Stimulated activated CD8-positive, alpha-beta memory T cell treated with anti-CD3 and anti-CD28 coated beads, Interleukin-7, amount 100 ng/mL, for 48 hours (primary cell): ENCODE measurements at places on chromosomes 7 and 10.
A peak's percentile ranks its signal among the peaks of the same experiment; 100 is the strongest.

- no peak for DNase-seq
Observed at GRCh38 chr7:101400751-101401150, 38.1 kb downstream of the COL26A1 start.

DNA sequence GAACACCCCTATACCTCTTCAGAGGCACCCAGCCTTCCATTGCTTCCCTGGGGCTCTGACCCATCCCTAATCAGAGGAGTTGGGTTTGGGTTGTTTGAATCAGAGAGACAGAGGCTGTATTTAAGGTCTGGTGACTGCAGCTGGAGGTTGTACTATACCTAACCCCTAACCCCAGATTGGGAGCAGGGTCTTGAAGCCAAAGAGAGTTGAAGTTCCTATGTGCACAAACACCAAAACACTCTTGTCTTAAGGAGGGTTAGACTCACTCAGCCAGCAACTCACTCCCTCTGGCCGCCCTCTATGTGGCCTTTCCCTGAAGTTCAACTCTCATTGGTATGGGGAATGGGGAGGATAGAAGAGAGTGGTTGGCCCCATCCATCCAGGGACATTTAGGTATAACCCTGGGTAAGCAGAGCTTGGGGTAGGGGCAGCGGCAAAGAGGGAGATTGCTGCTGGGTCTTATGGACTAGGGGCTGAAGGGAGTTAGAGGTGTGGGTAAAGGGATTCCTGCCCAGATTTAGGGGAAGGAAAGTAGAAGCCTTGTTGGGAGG lies 80.0 kb downstream of the PAX2 start:
- DNase-seq, result no peak

GRCh38 chr10:128739930-128740329 lies 613.7 kb upstream of the MKI67 start:
- DNase-seq, result no peak

DNA sequence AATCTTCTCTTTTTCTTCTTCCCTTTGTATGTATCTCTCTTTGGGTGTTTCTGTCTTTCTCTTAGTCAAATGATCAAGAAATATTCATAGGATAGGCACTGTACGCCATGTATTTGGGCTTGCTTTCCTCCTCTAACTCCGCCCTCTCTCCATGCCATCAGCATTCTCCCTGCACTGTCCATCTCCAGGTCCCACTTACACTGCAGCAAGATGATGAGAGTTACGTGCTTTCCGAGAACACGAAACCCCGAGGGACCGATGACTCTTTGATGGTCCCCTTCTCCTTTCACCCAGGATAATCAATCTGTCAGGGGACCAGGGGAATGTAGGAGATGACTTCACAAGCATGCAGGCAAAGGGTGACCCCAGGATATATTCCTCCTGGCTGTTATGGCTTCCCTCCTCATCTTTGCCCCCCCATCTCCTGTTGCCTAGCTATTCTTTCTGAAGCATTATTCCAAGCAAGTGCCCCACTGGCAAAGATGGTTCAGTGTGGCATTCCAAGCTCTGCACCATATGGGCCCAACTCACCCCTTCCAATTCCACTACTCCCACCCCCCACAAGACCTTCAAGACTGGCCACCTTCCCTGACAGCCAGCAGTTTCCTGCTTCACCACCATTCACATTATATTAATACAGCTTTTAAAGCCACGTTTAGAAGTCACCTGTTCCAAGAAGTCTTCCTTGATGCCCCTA lies 40.0 kb downstream of the HIF1AN start:
- no peak for DNase-seq

GRCh38 chr7:9836671-9837070 lies 1137.0 kb upstream of the PHF14 start:
- DNase-seq, result no peak

- DNase-seq, result no peak
Observed at GRCh38 chr7:37284805-37285231, 163.8 kb downstream of the ELMO1 start.

- DNase-seq, result no peak
Observed at GRCh38 chr7:144936314-144936713, 100.5 kb upstream of the TPK1 start.

DNA sequence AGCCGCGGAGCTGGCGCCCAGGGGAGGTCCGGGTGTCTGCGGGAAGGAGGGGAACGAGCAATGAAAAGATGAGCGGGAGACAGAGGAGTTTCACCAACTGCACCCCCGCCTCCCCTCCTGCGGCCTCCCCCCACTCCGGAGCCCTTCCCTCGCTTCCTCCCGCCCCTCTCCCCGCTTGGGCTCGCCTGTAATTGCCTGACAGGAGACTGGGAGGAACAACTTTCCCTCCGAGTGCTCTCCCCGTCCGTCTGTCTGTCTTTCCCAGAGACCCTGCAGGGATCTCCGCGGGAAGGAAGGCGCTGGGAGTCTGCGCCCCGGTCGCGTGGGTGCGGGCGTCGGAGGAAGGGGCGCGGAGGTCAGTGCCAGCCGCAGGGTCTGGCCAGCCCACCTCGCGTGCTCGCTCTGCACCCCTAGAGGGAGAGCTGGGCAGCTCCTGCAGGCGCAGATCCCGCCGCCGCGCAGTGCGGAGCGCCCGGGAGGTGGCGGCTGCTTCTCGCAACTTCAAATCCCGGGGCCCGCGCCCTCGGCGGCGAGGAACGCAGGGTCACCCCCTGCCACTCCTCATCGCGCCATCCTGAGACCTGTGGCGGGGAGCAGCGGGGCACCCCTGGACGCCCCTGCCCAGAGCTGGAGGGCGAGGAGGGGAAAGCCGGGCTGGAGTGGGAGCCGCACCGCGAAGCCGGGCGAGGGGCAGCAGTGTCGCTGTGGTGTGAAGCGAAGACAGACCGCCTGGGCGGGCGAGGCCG lies 511 bp upstream of the NRP1 start:
- DNase-seq, result no peak

DNA sequence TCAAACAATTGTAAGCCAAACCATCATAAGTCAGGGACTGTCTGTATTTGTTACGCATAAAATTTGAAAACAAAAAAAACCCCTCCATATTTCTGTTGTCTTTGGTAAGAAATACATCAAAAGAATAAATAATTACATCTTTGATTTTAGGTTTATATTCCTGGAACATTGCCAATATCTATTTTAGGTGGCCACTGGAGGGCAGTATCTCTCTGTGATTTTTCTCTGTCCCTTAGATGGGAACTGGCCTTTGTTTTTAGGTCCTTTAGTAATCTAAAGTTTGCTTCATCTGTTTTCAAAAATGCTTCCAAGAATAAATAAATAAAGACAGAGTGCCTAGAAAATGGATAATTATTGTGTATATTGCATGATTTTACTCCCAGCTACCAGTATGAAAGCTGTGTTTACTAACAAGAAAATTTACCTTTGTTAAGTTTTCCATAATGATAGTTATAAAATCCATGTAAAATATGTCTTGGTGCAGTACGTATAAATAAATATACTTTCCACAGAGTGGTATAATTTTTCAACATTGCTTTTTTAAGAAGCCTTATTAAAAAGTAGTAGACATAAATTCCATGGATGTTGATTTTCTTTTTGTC lies 64.2 kb downstream of the PHYHIPL start:
- no peak for DNase-seq

- DNase-seq, result no peak
Observed at GRCh38 chr10:46040004-46040403, 6.1 kb downstream of the MSMB start.

DNA sequence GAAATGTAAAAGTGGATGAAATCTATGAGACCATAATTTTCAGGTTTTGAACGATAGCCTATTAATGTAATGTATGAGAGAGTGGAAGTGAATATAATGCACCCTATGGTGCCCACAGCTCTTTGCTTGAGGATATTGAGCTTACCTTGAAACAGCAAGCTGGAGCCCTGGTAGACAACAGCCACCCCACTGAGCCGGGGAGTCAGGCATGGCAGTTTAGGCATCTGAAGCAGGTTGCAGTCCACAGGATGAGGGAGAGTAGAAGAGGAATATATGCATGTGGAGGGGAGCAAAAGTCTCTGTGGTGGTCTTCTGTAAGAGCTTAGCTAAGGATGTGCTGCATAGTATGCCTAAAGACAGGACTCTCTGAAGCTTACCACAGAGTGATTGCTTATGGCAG lies 817.3 kb downstream of the DNAJB9 start:
- DNase-seq, result no peak

DNA sequence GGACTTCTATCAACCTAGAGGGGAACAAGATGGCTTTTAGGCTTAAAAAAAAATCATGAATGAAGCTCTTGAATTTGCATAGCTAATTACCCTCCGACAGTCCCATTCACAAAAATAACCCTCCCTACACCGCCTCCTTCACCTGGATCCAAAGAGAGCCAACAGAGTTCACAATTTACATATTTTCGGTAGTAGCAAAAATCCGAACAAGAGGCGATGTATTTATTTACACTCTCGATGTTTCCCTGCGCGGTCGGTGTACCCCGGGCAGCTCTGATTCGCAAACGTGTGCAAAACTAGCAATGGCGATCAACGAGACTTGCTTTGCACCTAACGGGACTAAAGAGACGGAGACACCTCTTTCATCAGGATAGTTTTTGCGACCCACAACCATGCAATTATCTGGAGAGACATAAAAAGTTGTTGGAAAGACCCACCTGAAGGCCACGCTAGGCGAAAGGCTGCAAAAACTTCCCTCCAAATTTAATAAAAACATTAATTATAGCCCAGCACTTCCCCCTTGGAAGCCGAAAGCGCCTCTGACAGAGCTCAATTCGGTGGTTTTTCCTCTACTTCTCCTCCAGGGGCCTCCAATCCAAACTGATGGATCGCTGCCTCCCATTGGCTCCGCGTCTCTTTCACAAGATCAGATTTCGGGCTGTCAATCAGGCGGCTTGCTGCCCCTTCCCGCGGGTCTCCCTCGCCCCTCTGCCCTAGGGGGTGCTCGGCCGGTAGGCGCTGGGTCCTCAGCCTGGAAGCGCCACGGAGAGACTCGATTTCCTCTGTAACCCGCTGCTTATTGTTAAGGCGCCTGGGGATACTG lies at the start of gene ETV1:
ETV1 (minus strand) TSS at position 541 of the 823 bp plus-strand sequence. CDS start 614 bp downstream, outside the sequence.
- no peak for DNase-seq

DNA sequence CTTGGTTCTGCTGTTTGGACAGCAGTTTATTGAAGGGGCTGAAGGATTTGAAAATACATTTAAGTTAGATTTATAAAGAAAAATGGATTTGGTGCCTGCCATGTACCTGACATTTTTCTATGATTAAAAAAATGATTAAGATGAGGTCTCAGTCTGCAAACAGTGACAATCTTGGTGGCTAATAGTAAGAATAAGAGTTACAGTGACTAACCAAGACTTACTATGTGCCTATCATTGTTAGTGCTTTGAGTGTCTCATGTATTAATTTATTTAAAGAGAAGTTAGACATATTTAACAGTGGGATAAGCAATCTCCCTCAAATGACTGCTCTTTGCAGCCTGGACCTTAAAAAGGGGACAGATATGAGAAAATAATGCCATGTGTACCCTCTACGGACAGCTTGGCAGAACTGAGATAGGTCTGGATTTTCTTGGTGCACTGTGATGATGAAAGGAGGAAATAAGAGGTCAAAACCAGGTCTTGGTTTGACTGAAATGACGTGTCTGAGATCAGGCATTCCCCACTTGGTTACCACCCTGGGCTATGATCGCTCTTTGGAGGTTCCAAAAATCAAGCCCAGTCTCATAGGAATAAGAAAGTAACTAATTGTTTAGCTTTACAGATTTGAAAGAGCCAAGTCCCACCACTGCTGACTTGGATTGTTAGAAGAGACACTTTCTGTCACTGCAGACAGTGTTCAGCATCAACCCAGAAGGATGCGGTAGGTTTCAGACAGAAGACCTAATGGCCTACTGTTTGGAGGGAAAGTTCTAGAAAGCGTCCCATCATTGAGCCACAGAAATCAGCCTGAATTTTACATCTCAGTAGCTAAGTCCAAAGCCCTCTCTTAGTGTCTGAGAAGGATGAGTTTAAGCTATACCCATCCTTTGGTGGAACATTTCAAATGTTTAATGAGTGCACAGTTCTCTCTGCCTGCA lies 2.1 kb downstream of the CASP7 start:
- DNase-seq, result peak; percentile 52

DNA sequence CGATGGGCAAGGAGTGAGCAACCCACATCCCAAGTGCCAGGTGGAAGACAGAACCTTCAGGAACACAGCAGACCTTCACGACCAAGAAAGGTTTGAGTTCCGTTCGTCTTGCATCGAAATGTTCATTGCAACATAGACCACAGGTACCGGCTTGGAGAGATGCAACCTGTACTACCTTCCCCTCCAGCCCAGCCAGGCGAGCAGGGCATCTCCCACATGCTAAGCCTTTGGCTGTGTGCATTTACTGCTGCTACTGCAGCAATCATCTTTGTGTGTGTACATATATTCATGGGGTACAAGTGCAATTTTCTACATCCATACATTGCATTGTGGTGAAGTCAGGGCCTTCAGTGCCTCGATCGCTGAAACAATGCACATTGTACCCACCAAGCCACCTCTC lies 58.8 kb downstream of the CTBP2 start:
- no peak for DNase-seq

DNA sequence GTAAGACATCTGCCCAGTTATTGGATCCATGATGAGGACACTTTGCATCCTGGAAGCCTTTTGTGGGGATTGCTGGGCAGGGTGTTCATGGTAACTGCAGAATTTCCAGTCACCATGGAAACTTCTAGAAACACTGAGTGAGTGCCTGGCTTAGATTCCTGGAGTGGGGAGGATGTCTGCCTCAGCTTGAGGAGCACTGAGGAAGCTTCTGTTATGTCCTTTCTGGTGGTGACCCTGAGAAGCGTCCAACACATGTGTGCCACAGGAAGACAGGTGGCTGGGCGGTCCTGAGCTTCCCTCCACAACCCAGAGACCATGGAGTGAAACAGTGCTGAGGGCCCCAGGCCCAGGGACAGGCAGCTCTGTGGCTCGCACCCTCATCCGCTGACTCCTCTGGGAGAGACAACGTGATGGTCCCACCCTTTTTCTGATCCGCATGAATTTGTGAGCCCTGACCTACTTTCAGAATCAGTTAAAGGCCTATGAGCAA lies 191.8 kb upstream of the CXCL12 start:
- no peak for DNase-seq

GRCh38 chr10:131569851-131570715 lies 258.6 kb upstream of the TCERG1L start:
- no peak for DNase-seq

GRCh38 chr7:24576171-24577025 lies 3.1 kb downstream of the PALS2 start:
- DNase-seq, result no peak

- DNase-seq, result no peak
Observed at GRCh38 chr7:57071-57470, 135.3 kb upstream of the FAM20C start.

DNA sequence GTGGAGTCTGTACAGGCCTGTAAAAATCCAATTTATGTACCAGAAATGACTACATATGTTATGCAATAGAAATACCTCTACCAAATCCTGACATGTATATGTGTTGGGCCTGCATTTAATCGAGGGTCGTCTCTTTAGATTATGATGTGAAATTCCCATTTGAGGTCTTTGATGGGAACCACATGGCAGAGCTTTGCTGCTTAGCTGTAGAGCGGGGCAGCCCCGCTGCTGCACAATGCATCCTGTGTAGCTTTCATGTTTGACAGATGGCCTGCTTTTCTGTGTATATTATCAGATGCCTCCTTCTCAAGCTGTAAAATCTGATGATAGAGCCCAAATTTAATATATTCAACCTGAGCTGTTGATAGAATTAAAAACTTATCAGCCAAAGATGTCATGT lies 65.8 kb downstream of the RAB18 start:
- no peak for DNase-seq

- no peak for DNase-seq
Observed at GRCh38 chr7:103637726-103638125, 191.7 kb upstream of the SLC26A5 start.
